ENCODE measurements at places on chromosomes 6 and 20.

DNA sequence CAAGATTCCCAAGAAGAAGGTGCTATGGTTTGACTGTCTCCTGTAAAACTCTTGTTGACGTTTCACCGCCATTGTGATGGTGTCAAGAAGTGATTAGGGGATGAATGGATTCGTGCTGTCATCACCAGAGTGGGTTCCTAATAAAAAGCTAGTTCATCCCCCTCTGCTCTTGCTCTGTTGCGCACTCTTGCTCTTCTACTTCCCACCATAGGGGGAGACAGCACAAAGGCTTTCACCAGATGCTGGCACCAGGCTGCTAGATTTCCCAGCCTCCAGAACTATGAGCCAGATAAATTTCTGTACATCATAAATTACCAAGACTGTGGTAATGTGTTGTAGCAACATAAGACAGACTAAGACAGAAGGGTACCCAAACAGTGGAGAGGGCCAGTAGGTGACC, 21.6 kb upstream of the CCDC28A start:
- no peak for DNase-seq

DNA sequence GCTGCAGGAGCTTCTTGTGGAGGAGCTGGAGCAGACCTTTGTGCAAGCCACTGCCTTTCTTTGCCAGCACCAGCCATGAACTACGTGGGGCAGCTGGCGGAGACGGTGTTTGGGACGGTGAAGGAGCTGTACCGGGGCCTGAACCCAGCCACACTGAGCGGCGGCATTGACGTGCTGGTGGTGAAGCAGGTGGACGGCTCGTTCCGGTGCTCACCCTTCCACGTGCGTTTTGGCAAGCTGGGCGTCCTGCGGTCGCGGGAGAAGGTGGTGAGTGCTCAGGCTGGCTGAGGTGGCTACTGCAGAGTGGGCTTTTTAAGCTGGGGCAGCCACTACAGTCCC, 5.1 kb downstream of the LPIN3 start:
- no peak for DNase-seq

GRCh38 chr6:85390105-85390728, 59.7 kb upstream of the NT5E start:
- no peak for DNase-seq

GRCh38 chr20:24795436-24795835, 153.6 kb upstream of the CST7 start:
- no peak for DNase-seq

DNA sequence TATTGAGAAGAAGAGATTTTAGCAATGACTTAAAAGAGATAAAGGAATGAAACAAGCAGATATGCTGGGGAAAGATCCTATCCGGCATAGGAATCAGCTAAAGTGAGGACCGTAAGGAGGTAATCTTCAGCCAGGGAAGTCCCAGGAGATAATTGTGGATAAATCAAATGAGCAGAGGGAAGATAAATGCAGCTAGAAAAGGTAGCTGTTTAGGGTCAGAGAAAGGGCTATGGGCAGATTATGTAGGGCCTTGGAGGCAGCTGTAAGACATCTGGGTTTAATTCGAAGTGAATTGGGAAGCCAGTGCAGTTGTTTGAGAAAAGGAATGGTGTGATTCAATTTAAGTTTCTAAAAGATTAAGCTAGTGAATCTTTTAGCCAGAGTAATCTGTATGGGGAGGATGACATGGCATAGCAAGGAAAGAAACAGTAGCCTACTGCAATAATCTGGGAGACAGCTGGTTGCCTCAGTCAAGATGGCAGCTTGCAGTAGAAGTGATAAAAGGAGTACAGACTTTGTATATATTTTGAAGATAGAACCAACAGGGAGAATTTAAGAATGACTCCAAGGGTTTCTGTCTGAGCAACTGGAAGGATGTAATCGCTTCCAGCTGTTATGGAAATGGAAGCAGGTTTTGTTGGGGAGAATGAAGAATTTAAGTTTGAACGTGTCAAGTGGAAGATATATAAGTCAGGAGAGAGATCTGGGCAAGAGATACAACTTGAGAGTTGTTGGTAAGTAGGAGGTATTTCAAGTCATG, 552.3 kb upstream of the FLRT3 start:
- no peak for DNase-seq

DNA sequence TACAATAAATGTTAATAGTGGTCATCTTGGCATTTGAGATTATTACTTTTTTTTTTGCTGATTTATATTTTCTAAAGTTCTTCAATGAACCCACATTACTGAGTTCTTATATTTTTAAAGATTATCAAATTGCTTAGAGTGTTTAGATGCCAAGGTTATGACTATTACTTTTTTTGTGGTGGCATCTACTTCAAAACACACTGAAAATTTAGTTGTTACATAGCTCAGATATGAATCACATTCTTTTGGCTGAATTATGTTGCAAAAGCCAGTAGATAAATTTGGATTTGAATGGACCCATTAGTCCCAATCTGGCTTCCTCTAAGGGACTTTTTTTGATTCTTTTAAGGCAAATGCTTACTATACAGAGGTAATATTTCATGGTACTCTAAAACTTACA, 8.9 kb downstream of the UTRN start:
- no peak for DNase-seq

DNA sequence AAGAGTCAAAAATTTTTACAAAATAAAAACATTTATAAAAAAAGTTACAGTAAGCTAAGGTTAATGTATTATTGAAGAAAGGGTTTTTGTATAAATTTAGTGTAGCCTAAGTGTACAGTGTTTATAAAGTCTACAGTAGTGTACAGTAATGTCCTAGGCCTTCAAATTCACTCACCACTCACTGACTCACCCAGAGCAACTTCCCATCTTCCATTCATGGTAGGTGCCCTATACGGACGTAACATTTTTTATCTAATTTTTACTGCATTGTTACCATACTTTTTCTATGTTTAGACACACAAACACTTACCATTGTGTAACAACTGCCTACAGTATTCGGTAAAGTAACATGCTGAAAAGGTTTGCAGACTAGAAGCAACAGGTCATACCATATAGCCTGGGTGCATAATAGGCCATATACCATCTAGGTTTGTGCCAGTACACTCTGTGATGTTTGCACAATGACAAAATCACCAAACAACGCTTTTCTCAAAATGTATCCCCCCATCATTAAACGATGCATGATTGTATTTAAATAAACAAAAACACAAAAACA, 6.0 kb downstream of the MTFR2 start:
- DNase-seq = no peak

- DNase-seq = no peak
These were observed 418.6 kb upstream of the MAN1A1 start for GRCh38 chr6:119768201-119768600.

DNA sequence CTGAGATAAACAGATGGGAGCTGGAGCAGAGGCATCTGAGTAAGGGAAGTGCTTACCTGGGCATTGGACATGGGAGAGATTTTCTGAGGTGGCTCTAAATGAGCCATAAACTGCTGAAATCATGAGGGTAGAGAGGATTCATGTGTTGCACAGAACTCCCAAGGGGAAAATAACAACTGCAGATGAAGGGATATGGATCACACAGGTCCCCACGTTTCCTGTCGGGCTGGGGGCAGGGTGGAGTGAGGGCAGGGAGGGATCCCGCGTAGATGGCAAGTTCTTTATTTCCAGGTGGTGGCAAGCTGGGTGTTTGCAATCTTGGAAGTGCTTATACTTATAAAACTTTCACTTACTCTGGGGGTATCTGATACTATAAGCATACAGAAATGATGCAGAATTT, 422.6 kb upstream of the FLRT3 start:
- no peak for DNase-seq

DNA sequence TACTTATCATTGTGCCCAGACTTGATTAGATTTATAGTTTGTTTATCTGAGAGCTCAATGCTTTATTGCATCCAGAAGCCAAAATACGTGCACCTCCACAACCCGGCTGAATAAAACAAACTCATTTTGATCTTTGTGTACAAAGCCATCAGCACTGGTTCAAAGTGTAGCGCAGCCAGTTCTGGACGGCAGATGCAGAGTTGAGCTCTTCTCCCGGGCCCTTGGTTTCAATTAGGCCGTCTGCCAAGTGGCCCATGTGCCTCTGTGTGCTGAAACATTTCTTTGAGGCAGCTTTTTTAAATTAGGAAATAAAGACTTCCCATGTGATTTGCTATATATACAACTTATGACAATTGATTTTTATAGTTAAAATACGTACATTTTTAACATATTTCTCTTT, 96.2 kb upstream of the RSPO3 start:
- no peak for DNase-seq

DNA sequence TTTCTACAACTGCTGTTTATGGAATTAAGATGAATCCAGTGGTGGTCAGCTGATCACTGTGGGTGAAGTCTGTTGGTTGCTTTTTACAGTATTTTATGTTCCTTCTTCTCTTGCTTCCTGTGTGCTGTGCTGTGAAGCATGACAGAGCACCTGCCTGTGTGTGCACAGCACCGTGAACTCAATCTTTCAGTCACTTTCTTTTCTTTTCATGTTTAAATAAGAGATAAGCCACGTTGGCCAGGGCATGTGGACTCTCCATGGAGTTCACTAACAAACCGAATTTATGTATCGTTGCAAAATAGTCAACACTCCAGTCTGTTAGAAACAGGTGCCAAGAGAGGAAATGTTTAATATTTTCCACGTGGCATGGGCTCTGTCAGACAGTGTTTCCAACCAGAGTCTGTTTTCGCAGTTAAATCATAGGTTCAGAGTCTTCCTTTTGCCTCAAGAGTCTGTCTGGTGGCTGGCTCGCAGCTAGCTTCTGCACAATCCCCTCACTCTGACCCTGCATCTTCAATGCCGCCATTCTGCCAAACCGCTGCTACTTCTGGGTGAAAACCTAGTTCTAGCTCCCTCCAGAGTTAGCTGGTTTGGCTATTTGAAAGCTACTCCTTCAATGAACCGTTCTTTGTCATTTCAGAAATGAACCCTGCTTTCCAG, 73.2 kb downstream of the QRSL1 start:
- DNase-seq = no peak

GRCh38 chr6:35710241-35710847, 21.6 kb upstream of the FKBP5 start:
- DNase-seq = no peak

DNA sequence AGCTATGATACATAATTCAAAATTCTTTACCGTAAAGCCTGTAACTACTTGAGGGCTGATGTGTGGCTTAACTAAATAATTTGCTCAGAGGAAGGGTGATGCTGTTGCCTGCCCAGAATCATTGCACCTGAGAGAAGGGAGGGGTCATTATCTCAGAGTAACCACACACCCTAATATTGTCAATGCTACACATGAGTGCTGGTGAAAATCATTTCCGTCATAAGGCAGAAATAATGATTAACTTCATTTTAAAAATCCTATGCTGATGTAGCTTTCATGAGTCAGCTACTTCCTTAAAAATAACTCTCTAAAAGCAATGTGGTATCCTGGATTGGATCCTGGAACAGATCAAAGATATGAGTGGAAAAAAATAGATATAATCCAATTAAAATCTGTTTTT, 146.4 kb upstream of the FAM83B start:
- DNase-seq = no peak

DNA sequence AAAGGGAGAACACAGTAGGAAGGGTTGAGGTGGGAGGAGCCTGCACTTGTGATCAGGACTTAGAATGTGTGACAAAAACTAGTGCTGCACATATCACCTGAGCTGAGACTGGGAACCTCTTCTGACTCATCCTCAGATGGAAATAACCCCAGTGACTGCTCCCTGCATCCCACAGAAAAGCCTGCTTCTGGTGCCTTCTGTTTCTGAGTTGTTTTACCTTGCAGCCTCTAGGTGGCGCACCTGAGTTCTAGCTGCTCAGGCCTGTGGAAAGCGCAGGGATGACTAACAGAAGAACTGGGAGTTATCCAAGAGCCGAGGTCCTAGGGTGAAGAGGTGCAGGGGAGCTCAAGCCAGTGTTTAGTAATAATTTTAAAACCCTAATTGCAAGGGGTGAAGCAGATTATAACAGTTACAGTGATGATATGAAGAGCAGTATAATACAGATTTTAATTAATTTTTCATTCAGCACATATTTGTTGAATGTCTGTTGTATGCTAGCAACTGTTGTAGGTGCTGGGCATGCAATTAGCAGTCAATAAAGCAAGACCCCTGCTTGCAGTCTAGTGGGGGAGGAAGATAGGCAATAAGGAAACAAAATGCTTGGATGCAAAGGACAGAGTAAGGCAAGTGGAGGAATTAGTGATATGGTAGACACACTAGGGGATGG, 302.5 kb downstream of the DHX35 start:
- no peak for DNase-seq

GRCh38 chr20:33076662-33077372, 2.6 kb upstream of the BPIFB4 start:
- DNase-seq = no peak

Measured in T-helper 1 cell (primary cell).